Inflammatory macrophage treated with lipopolysaccharide for 1 hour (primary cell): ENCODE measurements at places on chromosomes 1 and 21.

DNA sequence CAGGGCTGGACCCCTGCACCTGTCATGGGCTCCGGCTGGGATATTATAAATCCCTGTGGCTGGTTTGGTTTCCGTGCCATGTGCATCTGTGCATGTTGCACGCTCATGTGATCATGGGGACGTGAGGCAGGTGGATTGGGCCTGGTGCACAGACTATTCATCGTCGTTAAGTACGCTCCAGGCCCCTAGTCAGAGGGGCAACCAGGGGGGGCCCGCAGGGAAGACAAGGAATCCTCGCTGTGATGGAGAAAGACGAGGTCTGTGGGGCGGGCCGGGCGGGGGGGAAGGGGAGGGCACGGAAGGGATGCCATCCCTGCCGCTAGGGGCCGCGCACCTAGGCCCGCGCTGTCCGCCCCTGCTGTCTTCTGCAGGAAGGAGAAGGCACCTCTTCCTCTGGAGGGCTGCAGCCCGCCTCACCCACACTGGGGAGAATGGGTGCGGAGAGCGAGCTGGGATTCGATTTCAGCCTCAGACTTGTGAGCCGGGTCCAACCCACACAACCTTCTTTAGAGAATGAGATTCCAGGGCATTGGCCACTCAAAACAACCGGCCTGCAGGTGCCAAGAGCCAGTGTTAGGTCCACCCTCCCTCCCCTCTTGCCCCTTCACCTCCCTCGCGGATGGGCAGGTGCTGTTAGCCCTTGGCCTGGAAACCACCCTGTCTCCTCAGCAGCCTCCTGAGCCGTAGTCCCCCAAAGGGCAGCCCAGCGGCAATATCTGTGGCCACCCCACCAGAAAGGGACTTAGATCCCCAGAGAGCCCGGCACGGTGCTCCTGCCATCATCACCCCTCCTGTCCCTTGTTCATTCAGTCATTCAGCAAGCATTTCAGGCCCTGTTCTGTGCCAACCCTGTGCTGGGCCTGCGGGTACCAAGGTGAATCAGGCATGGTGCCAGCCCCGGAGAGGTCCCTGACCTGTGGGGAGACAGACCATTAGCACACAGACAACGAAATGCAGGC is 950 bp upstream of the LRP8 start:
- no peak for DNase-seq

- no peak for DNase-seq
These were observed 121.4 kb downstream of the TGFBR3 start for GRCh38 chr1:91764471-91765115.

- peak; percentile 71 for DNase-seq
These were observed 11.5 kb upstream of the LYST start for GRCh38 chr1:235878082-235878811.

DNA sequence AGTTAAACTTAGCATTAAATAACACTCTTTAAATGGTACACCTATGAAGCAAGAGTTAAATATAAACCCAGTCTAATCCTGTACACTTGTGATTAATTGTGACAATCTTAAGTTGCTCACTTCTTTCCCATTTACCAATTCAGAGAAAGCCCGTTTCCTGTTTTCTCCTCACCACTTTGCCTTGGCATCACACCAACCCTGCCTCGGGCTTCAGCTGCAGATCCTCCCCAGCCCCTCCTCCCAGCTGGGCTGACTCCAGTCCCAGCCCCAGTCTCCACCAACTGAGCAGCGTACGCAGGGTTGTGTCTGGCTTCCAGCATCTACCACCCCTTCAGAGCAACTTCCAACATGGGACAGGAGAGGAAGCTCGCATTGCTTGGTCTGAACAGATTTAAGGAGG is 4.1 kb downstream of the PYCR2 start:
- DNase-seq = peak; percentile 18

GRCh38 chr1:108703939-108704338 is 8.8 kb upstream of the FNDC7 start:
- no peak for DNase-seq

GRCh38 chr1:180217006-180217405 is 13.1 kb upstream of the LHX4 start:
- DNase-seq = no peak

DNA sequence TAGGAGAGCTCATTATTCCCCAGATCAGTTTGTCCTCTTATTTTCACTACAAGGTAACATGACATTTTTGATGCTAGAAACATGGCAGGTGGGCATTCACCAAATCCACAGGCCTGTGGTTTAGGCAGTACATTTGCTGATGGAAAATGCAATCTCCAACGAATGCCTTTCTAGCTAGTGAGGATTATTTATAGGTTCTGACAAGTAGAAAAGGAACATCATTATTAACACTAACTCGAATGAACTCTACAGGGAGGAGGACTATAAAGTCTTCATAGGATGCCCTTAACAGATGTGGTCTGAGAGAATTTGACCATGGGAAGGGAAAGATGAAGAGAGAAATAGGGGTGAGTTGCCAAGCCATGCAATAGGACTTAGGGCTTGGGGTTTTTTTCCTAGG is 71.5 kb upstream of the BCL10 start:
- DNase-seq = no peak

DNA sequence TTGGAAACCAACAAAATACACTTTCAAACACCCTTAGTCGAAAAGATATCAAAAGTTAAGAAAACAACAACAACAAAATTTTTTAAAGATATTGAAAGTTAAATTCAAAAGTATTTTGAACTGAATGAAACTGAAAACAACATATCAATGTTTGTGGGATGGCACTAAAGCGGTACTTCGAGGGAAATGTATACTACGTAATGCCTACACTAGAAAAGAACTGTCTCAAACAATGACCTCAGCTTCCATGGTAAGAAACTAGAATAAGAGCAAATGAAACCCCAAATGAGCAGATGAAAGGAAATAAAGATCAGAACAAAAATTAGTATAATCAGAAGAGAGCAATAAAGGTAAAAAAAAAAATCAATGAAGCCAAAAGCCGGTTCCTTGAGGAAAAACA is 6.1 kb downstream of the CBR1 start:
- DNase-seq = no peak

GRCh38 chr1:198001776-198002408 is 84.7 kb downstream of the LHX9 start:
- no peak for DNase-seq

DNA sequence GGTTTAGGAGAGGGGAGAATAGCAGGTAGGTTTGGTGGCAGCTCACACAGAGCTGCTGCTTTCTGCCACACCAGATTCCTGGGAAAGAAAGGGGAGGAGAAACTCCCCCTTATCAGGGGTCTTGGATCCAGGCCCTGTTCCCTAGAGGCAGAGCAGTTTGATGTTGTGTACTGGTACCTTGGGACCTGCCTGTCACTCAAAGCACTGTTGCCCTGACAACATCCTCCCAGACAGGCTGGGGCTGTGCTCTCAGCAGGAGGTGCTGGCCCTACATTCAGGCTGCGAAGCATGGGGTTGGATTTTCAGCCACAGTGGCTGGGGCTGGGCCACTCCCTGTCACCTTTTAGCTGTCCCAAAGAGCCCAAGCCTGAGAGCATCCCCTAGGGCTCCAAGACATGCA is 188.0 kb downstream of the GRIK3 start:
- DNase-seq = no peak

- no peak for DNase-seq
These were observed 5.9 kb downstream of the KIAA2013 start for GRCh38 chr1:11920239-11920903.
